Heart left ventricle (tissue), 16 donors: ENCODE measurements at places on chromosomes 2 and 18. TPM values are rescaled to one million over a fixed set of nuclear protein-coding genes. Genes with fewer than 3 reads are reported as not detected.

GRCh38 chr2:241081643-241082340, 20.3 kb downstream of the MTERF4 start:
- DNase-seq, result no peak

DNA sequence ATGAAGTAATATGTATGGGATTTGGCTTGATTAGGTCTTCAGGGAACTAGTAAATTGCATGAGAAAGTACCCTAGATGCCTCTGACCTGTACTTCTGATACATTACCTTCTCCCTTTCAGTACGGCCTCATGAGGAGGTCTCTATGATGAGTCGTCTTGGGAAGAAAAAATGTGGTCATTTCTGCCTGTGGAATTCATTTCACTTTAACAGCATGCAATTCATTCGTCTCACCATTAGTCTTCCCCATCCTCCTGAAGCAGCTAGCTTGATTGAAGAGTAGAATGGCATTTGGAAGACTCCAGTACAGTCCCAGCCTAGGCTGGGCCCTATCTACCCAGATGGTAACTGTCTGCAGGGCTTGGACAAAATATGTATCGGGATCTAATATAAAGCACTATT, 52.2 kb downstream of the TMX3 start:
- no peak for DNase-seq

DNA sequence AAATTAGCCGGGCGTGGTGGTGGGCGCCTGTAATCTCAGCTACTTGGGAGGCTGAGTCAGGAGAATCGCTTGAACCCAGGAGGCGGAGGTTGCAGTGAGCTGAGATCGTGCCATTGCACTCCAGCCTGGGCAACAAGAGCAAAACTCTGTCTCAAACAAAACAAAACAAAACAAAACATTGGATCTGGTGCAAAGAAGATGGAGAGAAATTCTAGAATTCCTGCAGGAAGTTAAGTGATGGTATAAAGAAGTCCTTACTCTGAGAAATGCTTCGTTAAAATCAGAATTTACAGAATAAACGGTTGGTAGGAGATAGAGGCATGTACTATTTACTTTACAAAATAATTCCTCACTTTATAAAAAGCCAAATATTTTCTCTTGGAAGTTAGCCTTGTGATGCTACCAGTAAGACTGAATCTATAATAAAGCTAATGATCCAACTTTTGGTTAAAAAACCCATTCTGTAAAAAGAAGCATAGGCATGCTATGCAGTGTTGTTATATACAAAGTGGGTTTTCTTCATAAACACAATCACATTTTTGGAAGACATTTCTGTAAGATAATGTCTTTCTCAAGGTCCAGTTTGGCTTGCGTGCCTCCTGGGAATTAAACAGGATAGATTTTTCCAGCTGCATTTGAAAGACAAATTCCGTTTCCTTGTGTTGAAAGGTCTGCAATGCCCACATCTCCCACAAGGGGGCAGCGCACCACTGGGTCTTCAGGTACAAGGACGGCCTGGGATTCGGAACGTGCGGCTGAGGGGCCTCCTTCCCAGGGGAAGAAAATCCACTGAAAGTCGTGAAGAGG, 35.6 kb upstream of the PNO1 start:
- DNase-seq, result peak; percentile 82

- peak; percentile 78 for DNase-seq
These were observed 49.1 kb downstream of the KCNIP3 start for GRCh38 chr2:95346231-95346737.

NEU2 gene
- polyA plus RNA-seq, result not detected

ALPP gene
- not detected for polyA plus RNA-seq

SP5 gene
- 0.23 TPM for polyA plus RNA-seq

MALT1 gene
- polyA plus RNA-seq, result 6.4 TPM
